ENCODE measurements at places on chromosomes 4 and X.

DNA sequence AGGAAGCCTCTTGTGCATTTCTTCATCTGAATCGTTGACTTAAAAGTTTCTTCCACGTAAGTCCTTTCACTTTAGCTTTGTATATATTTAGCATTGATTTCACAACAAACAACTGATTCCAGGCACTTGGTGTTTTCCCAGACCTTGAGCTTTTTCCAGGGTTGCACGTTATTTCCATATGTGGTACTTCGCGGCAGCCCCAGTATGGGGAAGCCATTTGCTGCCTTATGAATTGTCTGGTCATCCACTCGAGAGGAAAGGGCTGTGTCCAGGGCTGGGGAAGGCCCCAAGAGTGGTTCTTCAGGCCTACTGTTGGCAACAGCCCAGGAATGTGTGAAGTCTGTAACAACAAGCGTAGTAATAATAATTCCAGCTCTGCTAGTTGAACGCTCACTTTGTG, 2.8 kb upstream of the TLR8 start:
- no peaks in the 10 kb centered on the region for H3K27me3 ChIP-seq
- no peaks in the 10 kb centered on the region for H3K36me3 ChIP-seq
- no peak overlapping the region for H3K4me3 ChIP-seq
- DNase-seq = no peak

DNA sequence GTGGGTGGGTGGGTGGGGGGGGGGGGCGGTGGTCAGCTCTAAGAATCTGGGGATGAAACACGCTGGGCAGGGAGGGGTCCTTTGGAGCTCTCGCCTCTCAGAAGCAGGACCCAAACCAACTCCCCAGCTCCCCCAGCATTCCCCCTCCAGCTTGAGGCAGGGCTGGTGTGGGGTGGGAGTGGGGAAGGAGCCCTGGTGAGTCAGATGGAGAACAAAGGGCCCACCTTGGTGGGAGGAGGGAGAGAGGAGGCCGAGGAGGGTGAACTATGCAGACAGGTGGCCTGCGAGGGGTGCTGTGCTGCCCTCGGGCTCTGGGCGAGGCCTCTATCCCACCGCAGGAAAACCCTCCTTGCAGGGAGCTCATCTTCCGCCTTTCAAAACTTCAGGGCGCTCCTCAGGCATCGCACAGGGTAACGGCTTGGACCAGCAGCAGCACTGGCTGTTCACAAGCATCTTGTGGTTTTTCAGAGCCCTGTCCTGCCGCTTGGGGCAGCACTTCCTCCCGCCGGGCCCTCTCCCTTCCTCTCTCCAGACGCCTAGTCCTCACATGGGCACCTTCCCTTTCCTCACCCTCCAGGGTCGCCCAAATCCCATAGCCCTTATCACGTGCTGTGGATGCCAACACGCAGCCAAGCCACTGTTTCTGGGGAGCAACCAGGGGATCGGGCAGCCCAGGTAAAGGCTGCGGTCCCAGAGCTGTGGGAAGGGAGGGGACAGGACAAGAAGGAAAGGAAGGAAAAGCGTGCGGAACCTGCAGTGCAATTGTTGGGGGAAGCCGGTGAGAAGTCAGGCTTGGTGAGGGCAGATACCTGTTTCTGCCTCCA, 34.0 kb upstream of the GRPEL1 start:
- H3K36me3 ChIP-seq = no peaks in the 10 kb centered on the region
- H3K27ac ChIP-seq = no peak overlapping the region
- peaks cover 3% of the 10 kb centered on the region for H3K27me3 ChIP-seq
- DNase-seq = peak; percentile 63
- H3K4me1 ChIP-seq = no peaks in the 10 kb centered on the region

DNA sequence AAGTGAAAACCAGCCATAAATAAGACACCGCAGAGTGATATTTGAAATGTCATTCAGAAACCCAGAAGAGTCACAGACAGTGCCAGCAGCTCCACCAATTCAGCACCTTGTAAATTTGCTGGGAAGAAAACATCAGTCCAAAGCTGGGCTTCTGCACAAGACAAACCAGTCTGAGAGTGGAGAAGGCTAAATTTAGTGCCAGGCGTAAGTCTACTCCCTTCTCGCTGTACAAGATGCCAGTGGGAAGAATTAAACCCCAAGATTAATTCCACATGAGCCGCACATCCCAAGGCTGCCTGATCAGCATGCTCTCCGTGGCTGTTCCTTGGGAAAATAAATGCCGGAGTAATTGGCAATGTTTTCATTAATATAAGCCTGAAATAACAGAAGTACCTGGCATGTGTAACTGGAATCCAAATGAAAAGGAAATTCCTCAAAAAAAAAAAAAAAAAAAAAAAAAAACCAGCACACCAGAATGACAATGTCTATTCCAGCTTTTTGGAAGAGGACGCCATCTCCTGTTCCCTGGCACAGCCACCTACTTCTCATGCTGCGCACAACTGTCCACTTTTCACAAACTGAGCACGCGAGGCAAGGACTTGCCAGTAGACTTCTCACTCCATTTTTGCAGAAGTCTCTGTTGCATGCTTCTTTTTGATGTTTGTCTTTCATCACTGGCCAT, 95.5 kb downstream of the NSUN7 start:
- no peak overlapping the region for H3K27ac ChIP-seq
- H3K4me3 ChIP-seq = no peak overlapping the region
- no peak for DNase-seq
- H3K4me1 ChIP-seq = peaks cover 3% of the 10 kb centered on the region
- no peaks in the 10 kb centered on the region for H3K36me3 ChIP-seq

- no peak overlapping the region for H3K27ac ChIP-seq
- no peaks in the 10 kb centered on the region for H3K4me1 ChIP-seq
- no peak overlapping the region for H3K4me3 ChIP-seq
- no peak for DNase-seq
Observed at GRCh38 chr4:4408576-4409335, 21.9 kb downstream of the NSG1 start.

GRCh38 chr4:84915396-84915780, 51.1 kb downstream of the WDFY3 start:
- H3K4me3 ChIP-seq = no peak overlapping the region
- no peak overlapping the region for H3K27ac ChIP-seq
- no peaks in the 10 kb centered on the region for H3K27me3 ChIP-seq
- DNase-seq = no peak

DNA sequence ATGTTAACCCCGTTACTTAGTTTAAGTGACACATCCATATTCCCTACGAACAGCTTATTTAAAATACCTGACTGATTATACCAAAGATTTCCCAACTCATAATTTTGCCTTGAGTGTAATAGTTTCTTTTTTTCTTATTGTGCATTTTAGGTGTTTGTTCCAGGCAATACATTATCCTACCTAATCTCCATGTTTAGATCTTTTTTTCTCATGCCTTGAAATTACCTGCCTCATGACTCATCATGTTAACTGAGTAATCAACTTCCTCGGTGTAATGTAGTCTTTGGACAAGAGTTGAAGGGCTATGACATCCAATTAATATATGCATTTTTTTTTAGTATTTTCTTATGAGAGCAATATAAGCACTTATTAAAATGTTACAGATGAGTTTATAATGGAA, 228.7 kb upstream of the ANKRD50 start:
- H3K4me3 ChIP-seq = no peak overlapping the region
- H3K4me1 ChIP-seq = peaks cover 6% of the 10 kb centered on the region
- no peaks in the 10 kb centered on the region for H3K27me3 ChIP-seq
- DNase-seq = no peak

GRCh38 chrX:52368368-52369055, at the start of gene XAGE2:
TSS of gene XAGE2 (plus strand) at chrX:52369021. CDS start at chrX:52370015, 994 bp downstream.
- H3K4me1 ChIP-seq = no peaks in the 10 kb centered on the region
- H3K4me3 ChIP-seq = no peak within 1 kb of the TSS

- no peak overlapping the region for H3K27ac ChIP-seq
- H3K36me3 ChIP-seq = no peaks in the 10 kb centered on the region
- peaks cover 3% of the 10 kb centered on the region for H3K4me1 ChIP-seq
- H3K27me3 ChIP-seq = no peaks in the 10 kb centered on the region
- no peak for DNase-seq
Observed at GRCh38 chrX:41289095-41289494, 44.9 kb upstream of the DDX3X start.

DNA sequence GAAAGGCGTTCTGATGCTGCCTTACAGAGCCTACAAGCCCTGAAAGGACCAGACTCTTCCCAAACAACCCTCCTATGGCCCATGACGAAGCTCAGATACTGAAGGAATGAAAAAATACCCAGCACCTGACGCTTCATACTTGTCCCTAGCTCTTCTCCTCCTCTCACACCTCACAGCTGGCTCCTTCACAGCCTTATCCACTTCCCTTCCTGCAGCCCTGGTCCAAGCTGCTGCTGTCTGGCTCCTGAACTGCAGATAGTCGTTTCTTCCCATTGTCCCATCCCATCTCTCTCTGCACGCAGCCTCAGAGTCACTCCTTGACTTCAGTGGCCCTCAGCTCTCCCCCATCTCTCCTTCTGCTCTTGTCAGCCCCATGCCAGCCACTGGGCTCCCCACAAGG, 56.6 kb downstream of the FAM193A start:
- DNase-seq = no peak
- H3K27ac ChIP-seq = no peak overlapping the region
- peaks cover 11% of the 10 kb centered on the region for H3K4me1 ChIP-seq
- H3K4me3 ChIP-seq = no peak overlapping the region
- no peaks in the 10 kb centered on the region for H3K36me3 ChIP-seq

- no peak for DNase-seq
- H3K27ac ChIP-seq = no peak overlapping the region
- no peaks in the 10 kb centered on the region for H3K27me3 ChIP-seq
- no peaks in the 10 kb centered on the region for H3K36me3 ChIP-seq
Observed at GRCh38 chrX:102044496-102044895, 81.0 kb upstream of the TCEAL2 start.

DNA sequence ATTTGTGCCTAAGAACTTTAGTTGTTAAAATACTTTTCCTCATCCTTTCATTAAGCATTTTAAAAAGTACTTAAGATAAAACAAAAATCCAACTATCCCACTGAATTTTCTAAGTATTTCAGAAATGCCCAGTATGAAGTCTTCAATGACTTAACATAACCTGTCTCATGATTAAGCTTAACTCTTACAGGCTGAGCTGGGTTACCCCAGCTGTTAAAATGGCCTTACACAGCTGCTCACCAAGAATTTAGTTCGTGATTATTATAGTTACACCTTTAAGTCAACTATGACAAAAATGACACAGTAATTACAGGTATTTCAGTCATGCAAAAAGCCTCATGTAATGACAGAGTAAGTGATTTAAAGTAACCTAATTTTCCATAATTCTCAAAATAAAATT, 145.7 kb downstream of the FBXW7 start:
- H3K4me3 ChIP-seq = no peak overlapping the region
- H3K27ac ChIP-seq = no peak overlapping the region
- DNase-seq = no peak
- H3K36me3 ChIP-seq = no peaks in the 10 kb centered on the region
- no peaks in the 10 kb centered on the region for H3K4me1 ChIP-seq
- H3K27me3 ChIP-seq = no peaks in the 10 kb centered on the region

- no peak for DNase-seq
- no peaks in the 10 kb centered on the region for H3K36me3 ChIP-seq
- no peak overlapping the region for H3K4me3 ChIP-seq
- H3K27me3 ChIP-seq = no peaks in the 10 kb centered on the region
- no peaks in the 10 kb centered on the region for H3K4me1 ChIP-seq
Observed at GRCh38 chr4:17924189-17924588, 97.4 kb downstream of the LCORL start.

DNA sequence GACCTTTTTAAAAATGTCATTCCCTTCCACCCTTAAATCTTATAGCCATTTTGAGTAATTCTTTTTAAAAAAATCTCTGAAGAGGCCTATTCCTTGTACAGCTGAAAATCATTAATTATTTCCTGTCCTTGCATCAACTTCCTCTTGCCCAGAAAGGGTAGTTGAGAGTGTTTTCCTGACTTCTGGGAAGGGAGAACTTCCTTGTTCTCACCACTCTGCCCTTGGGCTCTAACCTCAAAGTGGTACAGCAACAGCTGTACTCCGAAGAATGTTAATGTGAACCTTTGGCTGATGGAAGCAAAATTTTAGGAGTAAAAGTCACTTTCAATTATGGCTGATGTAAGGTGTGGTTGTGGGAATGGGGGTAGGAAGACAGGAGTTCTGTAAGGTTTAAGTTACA, 15.1 kb upstream of the FABP2 start:
- H3K4me1 ChIP-seq = no peaks in the 10 kb centered on the region
- no peak for DNase-seq
- no peak overlapping the region for H3K27ac ChIP-seq
- H3K4me3 ChIP-seq = no peak overlapping the region
- no peaks in the 10 kb centered on the region for H3K36me3 ChIP-seq
- H3K27me3 ChIP-seq = no peaks in the 10 kb centered on the region

DNA sequence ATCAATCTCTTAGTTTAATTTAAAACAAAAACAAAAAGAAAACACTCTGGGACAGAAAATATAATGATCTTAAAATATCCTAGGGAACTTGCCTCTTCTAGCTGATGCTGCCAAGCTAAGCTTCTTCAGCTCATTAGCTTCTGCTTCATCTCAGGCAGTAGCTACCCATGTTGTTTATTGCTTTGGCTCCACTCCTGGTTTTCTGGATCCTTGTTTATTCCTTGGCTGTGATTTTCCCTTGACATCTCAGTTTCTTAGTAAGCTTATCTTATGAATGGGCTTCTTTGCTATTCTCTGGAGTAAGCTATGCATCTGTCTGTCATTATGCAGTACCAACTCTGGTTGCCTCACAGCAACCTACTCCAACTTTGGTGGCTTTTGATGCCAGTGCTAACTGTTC, 5.1 kb upstream of the MTHFD2L start:
- H3K27me3 ChIP-seq = no peaks in the 10 kb centered on the region
- no peak overlapping the region for H3K4me3 ChIP-seq
- peaks cover 4% of the 10 kb centered on the region for H3K4me1 ChIP-seq
- no peaks in the 10 kb centered on the region for H3K36me3 ChIP-seq
- DNase-seq = no peak

- no peaks in the 10 kb centered on the region for H3K36me3 ChIP-seq
- no peak overlapping the region for H3K27ac ChIP-seq
- H3K27me3 ChIP-seq = no peaks in the 10 kb centered on the region
- DNase-seq = no peak
Observed at GRCh38 chr4:116357758-116358157, 727.6 kb downstream of the TRAM1L1 start.

GRCh38 chr4:70703619-70704214, 15.4 kb downstream of the UTP3 start:
- H3K4me1 ChIP-seq = peaks cover 6% of the 10 kb centered on the region
- no peaks in the 10 kb centered on the region for H3K36me3 ChIP-seq

GRCh38 chr4:117010671-117011070, 74.7 kb downstream of the TRAM1L1 start:
- no peak overlapping the region for H3K27ac ChIP-seq
- no peaks in the 10 kb centered on the region for H3K36me3 ChIP-seq
- H3K4me1 ChIP-seq = no peaks in the 10 kb centered on the region
- no peaks in the 10 kb centered on the region for H3K27me3 ChIP-seq
- no peak overlapping the region for H3K4me3 ChIP-seq
- DNase-seq = no peak

DNA sequence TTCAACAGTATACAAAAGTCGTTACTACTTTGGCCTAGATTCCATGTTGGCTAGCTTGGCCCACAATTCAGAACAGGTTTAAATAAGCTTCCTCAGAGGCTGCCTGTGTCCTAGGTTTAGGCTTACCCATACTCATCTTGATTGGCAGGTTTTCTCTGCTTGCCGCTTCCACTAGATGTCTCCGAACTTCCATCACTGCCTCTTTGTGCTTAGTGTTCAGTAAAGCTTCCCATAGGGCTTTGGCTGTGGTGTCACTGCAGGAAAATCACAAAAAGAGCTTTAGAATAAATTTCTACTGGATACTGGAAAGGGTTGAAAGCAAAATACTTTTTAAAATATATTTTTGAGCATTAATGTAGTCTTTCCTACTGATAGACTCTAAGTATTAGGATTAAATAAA, 52.4 kb downstream of the SCFD2 start:
- no peaks in the 10 kb centered on the region for H3K4me1 ChIP-seq
- no peak overlapping the region for H3K4me3 ChIP-seq
- no peak for DNase-seq

Measured in H1 (cell line).